ENCODE measurements at places on chromosomes 1 and 21.

DNA sequence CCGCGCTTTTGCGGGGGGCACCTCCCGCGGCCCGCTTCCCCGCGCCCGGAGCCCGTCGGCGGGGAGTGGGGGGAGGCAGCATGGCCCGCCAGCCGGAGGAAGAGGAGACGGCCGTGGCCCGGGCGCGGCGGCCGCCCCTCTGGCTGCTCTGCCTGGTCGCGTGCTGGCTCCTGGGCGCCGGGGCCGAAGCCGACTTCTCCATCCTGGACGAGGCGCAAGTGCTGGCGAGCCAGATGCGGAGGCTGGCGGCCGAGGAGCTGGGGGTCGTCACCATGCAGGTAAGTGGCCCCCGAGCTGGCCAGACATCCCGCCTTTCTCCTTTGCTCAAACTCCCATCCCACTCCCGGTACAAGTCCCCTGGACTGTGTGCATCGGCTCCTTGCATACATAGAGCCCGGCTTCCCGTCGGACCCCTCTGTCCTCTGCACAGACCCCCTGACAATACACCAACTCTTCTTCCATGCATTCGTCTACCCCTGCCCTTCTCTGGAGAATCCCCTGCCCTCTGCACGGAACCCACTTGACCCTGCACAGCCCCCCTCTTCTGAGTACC lies 812 bp downstream of the CACHD1 start:
- DNase-seq = no peak

DNA sequence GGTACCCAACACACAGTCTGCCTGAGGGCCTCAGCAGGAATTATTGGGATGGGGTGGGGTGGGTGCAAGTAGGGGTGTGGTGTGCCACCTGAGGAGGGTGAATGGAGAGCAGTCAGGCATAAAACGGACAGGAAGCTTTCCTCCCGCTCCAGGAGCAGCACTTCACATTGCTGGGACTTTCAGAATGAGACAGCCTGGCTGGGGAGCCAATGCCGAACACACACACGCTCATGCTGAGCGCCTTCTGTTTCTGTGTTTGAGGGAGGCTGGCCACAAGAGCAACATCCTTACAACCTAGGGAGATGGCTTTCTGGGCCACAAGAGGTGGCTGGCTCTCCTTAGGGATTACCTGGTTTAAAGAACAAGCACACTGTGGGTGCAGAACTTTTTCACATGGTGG lies 98.0 kb downstream of the LAMC2 start:
- no peak for DNase-seq

GRCh38 chr1:88976235-88976634 lies 16.2 kb downstream of the KYAT3 start:
- no peak for DNase-seq

GRCh38 chr1:109397581-109398342 lies at the start of gene SORT1:
TSS of gene SORT1 (minus strand) at chr1:109397918. CDS start at chr1:109397892, 26 bp downstream.
- DNase-seq = no peak

- DNase-seq = no peak
Measured at GRCh38 chr1:239914751-239915231, 176.9 kb upstream of the FMN2 start.

GRCh38 chr1:74486036-74486435 lies 26.4 kb downstream of the LRRC53 start:
- no peak for DNase-seq

GRCh38 chr1:78682496-78682895 lies 32.9 kb downstream of the IFI44 start:
- no peak for DNase-seq

GRCh38 chr1:228978484-228979324 lies 243.4 kb downstream of the RHOU start:
- no peak for DNase-seq
